ENCODE measurements at places on chromosomes 2 and 18.

DNA sequence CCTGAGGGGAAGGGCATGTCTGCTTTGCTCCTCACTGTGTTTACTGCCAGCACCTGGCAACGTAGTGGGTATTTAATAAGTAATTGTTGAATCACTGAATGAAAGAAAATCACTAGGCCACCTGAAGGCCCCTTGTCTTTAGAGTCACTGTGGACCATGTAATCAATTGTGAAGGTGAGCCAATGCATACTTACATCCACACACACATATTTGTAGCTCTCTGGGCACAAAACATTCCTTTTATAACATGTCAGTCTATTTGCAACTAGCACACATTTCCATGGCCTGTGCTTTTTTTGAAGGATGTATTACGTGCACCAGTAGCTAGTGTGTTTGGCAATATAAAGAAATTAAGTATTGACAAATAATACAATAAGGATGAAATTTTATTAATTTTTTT lies 11.2 kb downstream of the ATP8B1 start:
- H3K4me1 ChIP-seq, result no peaks in the 10 kb centered on the region
- DNase-seq, result no peak
- peaks cover 24% of the 10 kb centered on the region for H3K27me3 ChIP-seq
- H3K27ac ChIP-seq, result no peak overlapping the region
- no peaks in the 10 kb centered on the region for H3K36me3 ChIP-seq

GRCh38 chr2:241031436-241032165 lies 33.2 kb downstream of the SNED1 start:
- H3K27me3 ChIP-seq, result peaks cover 30% of the 10 kb centered on the region
- H3K4me3 ChIP-seq, result no peak overlapping the region
- no peaks in the 10 kb centered on the region for H3K36me3 ChIP-seq

DNA sequence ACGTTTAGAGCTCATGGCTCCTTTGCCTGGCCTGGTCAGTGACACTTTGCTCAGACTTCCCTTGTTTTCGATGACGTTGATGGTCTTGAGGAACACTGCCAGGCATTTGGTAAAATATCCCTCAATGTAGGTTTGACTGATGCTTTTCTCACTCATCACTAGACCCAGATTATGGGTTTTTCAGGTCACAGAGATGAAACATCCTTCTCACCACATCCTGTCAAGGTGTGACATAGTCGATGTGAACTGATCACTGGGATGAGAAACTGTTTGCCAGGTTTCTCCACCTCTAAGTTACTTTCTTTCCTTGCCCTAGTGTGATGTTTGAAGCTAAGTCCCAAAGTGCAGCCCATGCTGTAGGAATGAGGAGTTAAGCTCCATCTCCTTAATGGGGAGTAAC lies 81.5 kb downstream of the AFF3 start:
- H3K36me3 ChIP-seq, result peaks cover 7% of the 10 kb centered on the region
- peaks cover 6% of the 10 kb centered on the region for H3K27me3 ChIP-seq
- no peak overlapping the region for H3K4me3 ChIP-seq
- peaks cover 22% of the 10 kb centered on the region for H3K4me1 ChIP-seq
- H3K27ac ChIP-seq, result peak overlapping the region; percentile 71
- peak; percentile 21 for DNase-seq

GRCh38 chr18:77478646-77479442 lies 229.2 kb downstream of the GALR1 start:
- H3K4me3 ChIP-seq, result no peak overlapping the region
- no peaks in the 10 kb centered on the region for H3K36me3 ChIP-seq
- H3K4me1 ChIP-seq, result no peaks in the 10 kb centered on the region
- H3K27ac ChIP-seq, result no peak overlapping the region
- no peak for DNase-seq
- H3K27me3 ChIP-seq, result peaks cover 9% of the 10 kb centered on the region

DNA sequence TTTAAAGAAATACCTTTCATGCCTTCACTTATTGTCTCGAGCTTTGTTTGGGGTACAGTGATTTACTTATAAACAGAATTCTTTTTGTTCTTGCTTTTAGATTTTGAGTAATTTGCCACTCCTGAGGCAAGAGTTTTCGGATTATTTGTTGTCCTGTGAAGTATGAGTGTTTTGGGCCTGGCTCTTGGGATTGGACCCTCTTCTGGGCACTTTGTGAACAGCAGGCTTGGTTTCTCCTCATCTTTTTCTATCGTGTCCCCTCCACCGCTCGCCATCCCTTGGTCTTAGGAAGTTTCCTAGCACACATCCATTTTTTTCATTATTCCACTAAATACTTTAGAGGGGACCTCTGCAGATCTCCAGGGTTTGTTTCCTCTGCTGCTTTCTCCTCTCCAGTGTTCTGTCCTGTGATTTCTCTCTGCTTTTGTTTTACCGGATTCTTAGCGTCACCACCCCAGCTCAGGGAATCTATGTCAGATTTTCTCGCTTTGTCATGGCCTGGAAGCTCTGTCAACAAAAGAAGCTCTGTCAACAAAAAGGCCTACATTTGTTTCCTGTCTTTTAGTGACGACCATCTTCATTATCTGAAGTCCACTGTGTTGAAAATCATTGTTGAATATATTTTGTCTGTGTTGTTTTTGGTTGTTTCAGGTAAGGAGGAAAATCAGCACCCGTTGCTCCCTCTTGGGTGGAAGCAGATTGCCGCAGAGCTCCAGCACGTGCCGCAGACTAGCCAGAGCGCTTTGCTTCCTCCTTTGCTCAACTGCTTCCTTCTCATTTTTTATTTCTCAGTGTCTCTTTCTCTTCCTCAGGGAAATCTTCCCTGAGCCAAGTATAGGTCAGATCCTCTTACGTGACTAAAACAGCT lies 27.8 kb downstream of the ANKRD62 start:
- H3K27ac ChIP-seq, result no peak overlapping the region
- no peaks in the 10 kb centered on the region for H3K4me1 ChIP-seq
- no peaks in the 10 kb centered on the region for H3K36me3 ChIP-seq
- DNase-seq, result no peak

GRCh38 chr2:47799031-47799609 lies 16.2 kb downstream of the MSH6 start:
- H3K4me1 ChIP-seq, result peaks cover 2% of the 10 kb centered on the region
- DNase-seq, result no peak
- no peak overlapping the region for H3K27ac ChIP-seq
- H3K4me3 ChIP-seq, result no peak overlapping the region
- H3K27me3 ChIP-seq, result no peaks in the 10 kb centered on the region

DNA sequence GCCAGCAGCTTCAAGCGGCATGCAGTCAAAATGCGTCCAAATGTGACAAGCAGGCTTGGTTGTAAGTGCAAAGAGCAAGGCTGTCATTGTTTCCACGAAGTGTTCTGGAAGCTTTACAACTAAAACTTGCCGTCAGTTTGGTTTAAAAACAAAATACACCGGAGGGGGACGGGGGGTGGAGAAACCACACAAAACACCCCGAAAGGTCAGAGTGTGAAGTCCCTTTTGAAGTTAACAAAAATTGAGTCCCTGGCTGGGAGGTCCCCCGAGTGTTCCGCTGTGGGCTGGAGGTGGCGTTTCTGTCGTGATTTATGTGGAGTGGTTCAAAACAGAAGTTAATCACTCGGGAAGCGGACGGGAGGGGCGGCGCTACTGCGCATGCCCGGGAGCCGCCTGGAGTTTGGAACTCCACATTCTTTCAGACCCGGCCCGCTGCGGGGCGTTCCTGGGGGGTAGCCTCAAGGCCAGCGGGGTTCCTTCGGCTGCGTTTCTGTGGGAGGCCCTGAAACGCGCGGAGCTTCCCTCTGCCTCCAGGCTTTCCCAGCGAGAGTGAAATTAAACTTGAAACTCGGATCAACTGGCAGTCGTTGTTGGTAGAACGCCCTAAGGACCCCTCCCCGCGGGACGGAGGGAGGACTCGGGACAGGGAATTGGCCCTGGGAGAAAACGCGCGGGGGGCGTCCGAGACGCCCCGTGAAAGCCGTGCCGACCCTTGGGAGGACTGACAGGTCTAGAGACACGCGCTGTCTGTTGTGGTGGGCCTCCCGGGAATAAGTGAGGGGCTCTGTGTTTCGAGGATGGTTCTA lies 1.4 kb downstream of the TGIF1 start:
- H3K27me3 ChIP-seq, result peaks cover 12% of the 10 kb centered on the region
- H3K4me3 ChIP-seq, result peak overlapping the region; percentile 88
- H3K4me1 ChIP-seq, result peaks cover 51% of the 10 kb centered on the region
- peak overlapping the region; percentile 98 for H3K27ac ChIP-seq
- peak; percentile 81 for DNase-seq
- peaks cover 4% of the 10 kb centered on the region for H3K36me3 ChIP-seq

GRCh38 chr2:82158150-82158549 lies 1853.6 kb upstream of the LRRTM1 start:
- H3K4me3 ChIP-seq, result no peak overlapping the region
- no peaks in the 10 kb centered on the region for H3K36me3 ChIP-seq
- H3K27ac ChIP-seq, result no peak overlapping the region
- no peaks in the 10 kb centered on the region for H3K4me1 ChIP-seq

- no peak overlapping the region for H3K27ac ChIP-seq
- no peak for DNase-seq
- no peaks in the 10 kb centered on the region for H3K27me3 ChIP-seq
Measured at GRCh38 chr18:7635948-7636347, 68.8 kb downstream of the PTPRM start.

- H3K27me3 ChIP-seq, result no peaks in the 10 kb centered on the region
- DNase-seq, result no peak
- no peaks in the 10 kb centered on the region for H3K4me1 ChIP-seq
- H3K27ac ChIP-seq, result no peak overlapping the region
Measured at GRCh38 chr2:162435676-162436075, 91.7 kb downstream of the GCA start.

GRCh38 chr2:71466301-71467179 lies 13.2 kb downstream of the DYSF start:
- peak; percentile 28 for DNase-seq
- H3K4me3 ChIP-seq, result peak overlapping the region; percentile 73
- H3K36me3 ChIP-seq, result no peaks in the 10 kb centered on the region
- H3K4me1 ChIP-seq, result peaks cover 6% of the 10 kb centered on the region
- no peak overlapping the region for H3K27ac ChIP-seq

GRCh38 chr18:9449600-9450414 lies 25.5 kb upstream of the RALBP1 start:
- H3K27ac ChIP-seq, result no peak overlapping the region
- H3K4me1 ChIP-seq, result peaks cover 3% of the 10 kb centered on the region
- peaks cover 22% of the 10 kb centered on the region for H3K27me3 ChIP-seq
- no peak for DNase-seq

- DNase-seq, result no peak
- peaks cover 3% of the 10 kb centered on the region for H3K27me3 ChIP-seq
- no peak overlapping the region for H3K27ac ChIP-seq
Measured at GRCh38 chr2:227696990-227697679, 20.7 kb downstream of the SLC19A3 start.

DNA sequence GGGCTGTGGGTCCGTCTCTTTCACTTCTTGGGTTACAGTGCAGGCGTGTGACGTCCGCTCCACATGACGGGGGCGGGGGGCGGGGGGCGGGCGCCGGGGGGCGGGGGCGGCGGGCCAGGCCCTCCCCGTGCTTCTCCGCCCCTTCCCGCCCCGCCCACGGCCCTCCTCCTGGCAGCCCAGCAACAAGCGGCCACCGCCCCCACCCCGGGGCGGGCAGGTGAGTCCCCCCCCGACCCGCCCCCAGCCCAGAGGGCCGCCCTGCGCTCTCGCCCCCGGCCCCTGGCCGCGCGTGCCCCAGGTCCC lies 3.6 kb downstream of the ZNF516 start:
- peaks cover 75% of the 10 kb centered on the region for H3K27me3 ChIP-seq
- peak overlapping the region; percentile 87 for H3K4me3 ChIP-seq
- no peak overlapping the region for H3K27ac ChIP-seq
- peaks cover 4% of the 10 kb centered on the region for H3K36me3 ChIP-seq
- peaks cover 44% of the 10 kb centered on the region for H3K4me1 ChIP-seq

DNA sequence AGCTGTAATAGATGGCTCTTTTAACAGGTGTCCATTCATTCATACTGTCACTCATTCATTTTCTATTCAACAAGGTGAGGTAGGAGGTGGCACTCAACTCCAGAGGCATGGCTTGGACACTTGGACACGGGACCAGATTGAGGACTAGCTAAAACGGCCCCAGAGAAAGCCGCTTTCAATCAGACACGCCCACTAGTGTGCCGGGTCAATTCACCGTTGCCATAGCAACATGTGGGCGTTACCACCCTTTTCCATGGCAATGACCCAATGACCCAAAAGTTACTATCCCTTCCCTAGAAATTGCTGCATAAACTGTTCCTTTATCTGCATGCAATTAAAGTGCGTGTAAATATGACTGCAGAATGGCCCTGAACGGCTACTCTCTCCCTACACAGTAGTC lies 49.2 kb upstream of the LGALSL start:
- H3K27ac ChIP-seq, result peak overlapping the region; percentile 26
- no peak for DNase-seq
- H3K36me3 ChIP-seq, result no peaks in the 10 kb centered on the region
- no peak overlapping the region for H3K4me3 ChIP-seq
- peaks cover 4% of the 10 kb centered on the region for H3K4me1 ChIP-seq

DNA sequence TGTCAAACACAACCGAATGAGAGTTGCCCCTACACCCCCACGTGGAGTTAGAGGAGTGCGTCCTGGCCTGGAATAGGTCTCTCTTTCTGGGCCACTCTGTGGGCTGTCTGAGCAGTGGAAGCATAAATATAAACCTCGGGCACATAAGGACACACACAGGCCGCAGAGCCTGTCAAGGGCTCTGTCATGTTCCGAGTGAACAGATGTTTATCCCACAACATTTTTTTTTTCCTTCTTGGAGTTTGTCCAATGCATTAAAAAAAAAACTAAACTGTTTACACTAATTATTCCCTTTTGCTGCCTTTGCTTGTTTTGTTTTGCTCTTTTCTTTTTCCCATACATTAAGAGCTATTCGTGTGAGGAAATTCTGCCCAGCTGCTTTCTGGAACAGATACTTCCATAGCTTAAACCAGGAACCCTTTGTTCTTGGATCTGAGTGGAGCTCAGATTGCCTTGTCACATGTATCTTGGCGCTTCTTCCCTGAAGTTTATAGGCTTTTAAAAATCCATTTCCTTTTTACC lies 228.3 kb upstream of the FOSL2 start:
- peaks cover 2% of the 10 kb centered on the region for H3K36me3 ChIP-seq
- no peaks in the 10 kb centered on the region for H3K4me1 ChIP-seq
- H3K27me3 ChIP-seq, result no peaks in the 10 kb centered on the region
- H3K4me3 ChIP-seq, result no peak overlapping the region

DNA sequence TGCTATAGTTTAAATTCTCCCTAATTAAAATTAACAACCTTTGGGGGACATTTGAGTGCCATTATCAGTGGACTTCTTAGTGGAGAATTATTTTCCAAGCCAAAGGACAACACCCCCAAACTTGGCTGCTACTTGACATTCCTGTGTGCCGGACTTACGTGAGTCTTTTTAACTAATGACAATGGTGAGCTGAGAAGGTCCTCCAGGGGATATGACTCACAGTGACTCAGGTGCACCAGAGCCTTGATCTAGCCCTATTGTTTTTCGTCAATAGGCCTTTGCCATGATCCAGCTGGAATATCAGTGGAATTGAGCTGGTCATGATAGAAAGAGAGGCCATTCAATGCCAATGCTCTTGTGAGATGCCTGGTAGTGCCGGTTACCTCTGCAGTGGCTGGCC lies 118.1 kb upstream of the CXCR4 start:
- H3K27ac ChIP-seq, result no peak overlapping the region
- DNase-seq, result no peak
- peaks cover 14% of the 10 kb centered on the region for H3K36me3 ChIP-seq
- peaks cover 5% of the 10 kb centered on the region for H3K27me3 ChIP-seq
- no peak overlapping the region for H3K4me3 ChIP-seq

GRCh38 chr18:8139891-8140406 lies 469.3 kb upstream of the RAB12 start:
- H3K36me3 ChIP-seq, result no peaks in the 10 kb centered on the region
- DNase-seq, result no peak
- no peak overlapping the region for H3K4me3 ChIP-seq
- no peaks in the 10 kb centered on the region for H3K27me3 ChIP-seq

- peaks cover 43% of the 10 kb centered on the region for H3K27me3 ChIP-seq
- DNase-seq, result no peak
- no peak overlapping the region for H3K4me3 ChIP-seq
- peaks cover 12% of the 10 kb centered on the region for H3K4me1 ChIP-seq
- H3K36me3 ChIP-seq, result no peaks in the 10 kb centered on the region
Measured at GRCh38 chr2:54728669-54729120, 5.2 kb downstream of the EML6 start.
